Activated CD4-positive, alpha-beta T cell treated with anti-CD3 and anti-CD28 coated beads for 1 hour (primary cell): ENCODE measurements at places on chromosomes 1 and 21.

- no peak for DNase-seq
These were observed 122.6 kb upstream of the ZNHIT6 start for GRCh38 chr1:85830837-85831236.

DNA sequence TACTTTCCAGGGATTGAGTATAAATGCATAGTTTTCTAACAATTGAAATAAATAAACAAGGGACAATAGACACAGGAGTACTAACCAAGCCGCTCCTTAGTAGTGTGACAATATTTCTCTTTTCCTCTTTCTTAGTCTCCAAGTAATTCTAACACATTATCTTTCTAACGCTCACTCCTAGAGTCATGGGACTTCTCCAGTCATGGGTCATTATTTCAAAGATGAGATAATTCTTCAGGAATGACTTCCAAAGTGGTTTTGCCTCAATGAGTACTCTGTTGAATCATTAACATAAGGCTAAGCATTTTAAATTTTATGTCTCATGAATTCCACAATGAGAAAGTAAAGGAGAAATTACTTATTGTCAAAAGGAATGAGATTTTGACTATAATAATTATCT lies 605.8 kb upstream of the ADAMTS5 start:
- DNase-seq = no peak

GRCh38 chr1:208951026-208951525 lies 632.4 kb upstream of the CAMK1G start:
- no peak for DNase-seq

DNA sequence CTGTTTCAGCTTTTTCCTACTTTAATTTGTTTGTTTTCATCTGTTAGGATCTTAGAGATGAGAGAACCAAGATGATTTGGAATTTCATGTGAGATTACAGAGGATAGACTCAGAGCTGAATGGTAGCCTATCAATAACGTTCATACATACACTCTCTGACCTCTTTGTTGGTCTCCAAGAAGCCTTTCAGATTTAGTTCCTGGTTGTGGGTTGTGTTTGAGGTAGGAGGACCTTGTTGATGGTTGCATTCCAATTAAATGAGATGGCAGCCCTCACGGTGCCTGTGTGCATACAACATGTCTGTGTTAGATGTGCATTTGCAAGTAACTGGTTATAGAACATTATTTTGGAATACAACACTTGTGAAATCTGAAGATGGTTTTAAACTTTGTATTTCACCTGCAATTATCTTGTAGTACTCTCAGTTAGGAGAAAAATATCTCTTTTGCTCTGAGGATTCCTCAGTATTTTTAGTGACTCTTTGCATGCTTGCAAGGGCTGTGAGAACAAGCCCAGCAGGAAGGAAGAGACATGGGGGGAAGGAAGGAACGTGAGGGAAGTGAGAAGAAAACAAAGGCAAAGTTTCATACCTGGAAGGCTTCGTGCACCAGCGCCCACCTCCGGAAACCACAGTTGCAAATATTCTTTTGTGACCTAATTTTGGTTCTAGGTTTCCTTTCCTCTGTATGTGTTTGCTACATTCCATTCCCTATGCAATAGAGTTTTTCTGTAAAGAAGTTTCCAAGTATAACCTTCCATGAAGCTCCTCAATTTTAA lies 291.8 kb downstream of the DISC1 start:
- no peak for DNase-seq
